ENCODE measurements at places on chromosomes 2 and 18.
A peak's percentile ranks its signal among the peaks of the same experiment; 100 is the strongest.

- no peak overlapping the region for H3K4me3 ChIP-seq
- DNase-seq, result no peak
- no peaks in the 10 kb centered on the region for H3K4me1 ChIP-seq
- H3K27ac ChIP-seq, result no peak overlapping the region
Measured at GRCh38 chr2:239918749-239919148, 106.4 kb downstream of the NDUFA10 start.

- no peaks in the 10 kb centered on the region for H3K4me1 ChIP-seq
- no peak overlapping the region for H3K27ac ChIP-seq
- DNase-seq, result no peak
- H3K4me3 ChIP-seq, result no peak overlapping the region
- H3K36me3 ChIP-seq, result no peaks in the 10 kb centered on the region
Measured at GRCh38 chr2:212814941-212815340, 276.3 kb upstream of the ERBB4 start.

DNA sequence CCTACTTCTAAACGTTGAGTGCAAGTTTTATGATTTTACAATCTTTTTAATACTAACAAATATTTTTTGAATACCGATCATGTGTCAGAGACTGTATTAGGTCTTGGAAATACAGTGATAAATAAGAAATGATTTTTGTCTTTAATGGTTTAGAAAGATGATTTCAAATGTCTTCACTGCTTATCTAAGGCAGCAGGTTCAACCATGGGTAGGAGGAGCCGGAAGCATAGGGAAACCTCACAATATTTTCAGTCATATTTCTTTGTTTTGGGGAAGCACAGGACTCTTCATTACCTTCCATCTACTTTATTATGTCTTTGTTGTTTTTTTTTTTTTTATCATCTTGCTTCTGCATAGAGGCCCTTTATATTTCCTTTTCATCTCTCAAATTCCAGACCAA lies 165.2 kb upstream of the EPC2 start:
- H3K27ac ChIP-seq, result no peak overlapping the region
- no peaks in the 10 kb centered on the region for H3K36me3 ChIP-seq
- no peaks in the 10 kb centered on the region for H3K4me1 ChIP-seq
- H3K4me3 ChIP-seq, result no peak overlapping the region

DNA sequence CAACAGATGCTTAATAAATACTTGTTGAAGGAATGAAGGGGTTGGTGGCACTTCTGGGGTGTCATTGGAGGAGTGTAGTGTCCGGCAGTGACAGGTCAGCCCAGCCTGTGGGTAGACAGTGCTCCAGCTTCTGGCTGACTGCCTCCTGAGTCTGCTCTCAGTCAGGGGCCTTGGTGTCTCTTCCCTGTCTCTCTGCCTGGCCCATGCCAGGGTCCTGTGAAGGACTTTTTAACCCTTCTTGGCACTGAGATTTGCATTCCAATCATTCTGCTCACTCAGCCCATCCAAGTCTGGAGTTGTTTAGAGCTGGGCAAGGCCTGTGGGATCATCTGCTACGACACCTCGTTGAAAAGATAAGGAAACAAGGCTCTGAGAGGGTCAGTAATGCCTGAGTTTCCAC lies 1.4 kb upstream of the KCNK3 start:
- peaks cover 39% of the 10 kb centered on the region for H3K27me3 ChIP-seq
- H3K4me1 ChIP-seq, result peaks cover 20% of the 10 kb centered on the region
- DNase-seq, result no peak
- no peaks in the 10 kb centered on the region for H3K36me3 ChIP-seq

DNA sequence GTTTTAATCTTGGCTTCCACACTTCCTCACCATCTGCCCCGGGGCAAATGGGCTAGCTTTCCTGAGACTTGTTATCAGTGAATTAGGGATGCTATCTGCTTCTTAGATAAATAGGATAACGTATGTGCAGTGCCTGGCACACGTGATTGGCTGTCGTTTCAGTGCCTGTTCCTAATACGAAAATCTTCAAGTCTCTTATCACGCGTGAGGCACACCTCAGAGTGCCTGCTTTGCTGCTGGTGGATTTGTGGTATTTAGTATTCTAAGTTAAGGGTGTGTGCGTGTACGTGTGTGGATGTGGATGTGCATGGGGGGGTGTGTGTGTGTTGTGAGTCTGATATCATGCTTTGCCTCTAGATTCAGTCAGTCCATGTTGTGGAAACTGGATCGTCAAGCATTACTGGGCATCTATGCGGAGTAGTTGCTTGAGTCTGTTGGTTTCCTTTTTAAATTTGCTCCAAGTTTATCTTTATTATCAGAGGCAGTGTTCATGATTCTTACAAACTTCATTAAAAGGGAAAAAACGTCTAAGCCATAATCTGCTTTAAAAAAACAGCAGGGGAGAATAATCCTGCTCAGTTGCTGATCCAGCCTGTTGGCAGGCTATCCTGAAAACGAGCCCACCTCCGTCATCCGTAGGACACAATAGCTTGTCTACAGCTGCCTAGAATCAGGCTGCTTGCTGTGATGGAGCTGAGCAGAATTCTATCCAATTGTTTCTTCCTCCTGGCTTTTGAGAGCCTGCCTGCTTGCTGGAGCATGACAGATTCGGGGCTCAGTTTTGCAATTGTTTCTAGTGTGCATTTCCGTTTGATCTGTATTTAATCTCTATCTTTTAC lies 6.6 kb downstream of the SH3RF3 start:
- H3K4me1 ChIP-seq, result peaks cover 16% of the 10 kb centered on the region
- H3K27me3 ChIP-seq, result peaks cover under 1% of the 10 kb centered on the region
- no peak overlapping the region for H3K27ac ChIP-seq
- no peak overlapping the region for H3K4me3 ChIP-seq
- H3K36me3 ChIP-seq, result no peaks in the 10 kb centered on the region
- no peak for DNase-seq

DNA sequence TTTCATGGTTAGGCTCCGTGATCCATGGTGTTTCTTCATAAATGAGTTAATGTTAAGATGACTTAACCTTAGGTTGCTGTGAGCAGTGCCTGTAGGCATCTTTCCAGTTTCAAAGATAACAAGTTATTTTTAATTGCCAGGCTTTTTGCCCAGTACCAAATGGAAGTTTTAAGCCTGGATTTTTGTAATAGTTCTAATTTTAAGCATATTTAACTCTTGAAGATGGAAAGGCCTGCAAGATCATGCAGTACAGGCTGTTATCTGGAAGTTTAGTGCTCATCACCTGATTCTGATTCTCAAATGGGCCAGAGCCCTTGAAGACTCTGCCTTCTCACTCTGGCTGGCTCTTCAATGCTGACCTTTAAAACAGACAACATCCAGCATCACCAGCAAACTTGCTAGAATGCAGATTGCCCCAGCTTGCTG lies 141.3 kb downstream of the NCK2 start:
- H3K27me3 ChIP-seq, result no peaks in the 10 kb centered on the region
- H3K27ac ChIP-seq, result no peak overlapping the region
- DNase-seq, result no peak
- H3K4me3 ChIP-seq, result no peak overlapping the region

- no peak overlapping the region for H3K27ac ChIP-seq
- DNase-seq, result no peak
- H3K4me3 ChIP-seq, result no peak overlapping the region
- no peaks in the 10 kb centered on the region for H3K36me3 ChIP-seq
- no peaks in the 10 kb centered on the region for H3K4me1 ChIP-seq
Measured at GRCh38 chr2:23734416-23734815, 192.5 kb downstream of the ATAD2B start.

GRCh38 chr18:50128506-50129271 lies 66.3 kb downstream of the MYO5B start:
- H3K27ac ChIP-seq, result no peak overlapping the region
- no peak overlapping the region for H3K4me3 ChIP-seq
- no peaks in the 10 kb centered on the region for H3K4me1 ChIP-seq

DNA sequence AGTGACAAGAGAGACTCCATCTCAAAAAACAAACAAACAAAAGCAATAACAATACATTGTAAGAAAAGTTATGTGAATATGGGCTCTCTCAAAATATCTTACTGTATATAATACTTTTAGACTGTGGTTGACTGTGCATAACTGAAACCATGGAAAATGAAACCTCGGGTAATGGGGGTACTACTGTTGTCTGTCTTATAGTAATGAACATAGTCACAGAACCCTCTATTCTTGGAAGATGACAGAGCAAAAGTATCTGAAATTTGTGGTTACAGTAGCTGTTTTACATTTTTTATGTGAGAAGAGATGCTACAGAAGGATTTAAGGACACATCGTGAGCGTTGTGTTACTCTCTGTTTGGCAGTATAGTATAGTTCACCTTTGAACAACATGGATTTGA lies 60.5 kb downstream of the MAP4K4 start:
- H3K36me3 ChIP-seq, result no peaks in the 10 kb centered on the region
- no peak for DNase-seq
- no peaks in the 10 kb centered on the region for H3K27me3 ChIP-seq
- H3K4me3 ChIP-seq, result no peak overlapping the region
- no peak overlapping the region for H3K27ac ChIP-seq
- H3K4me1 ChIP-seq, result peaks cover 47% of the 10 kb centered on the region

DNA sequence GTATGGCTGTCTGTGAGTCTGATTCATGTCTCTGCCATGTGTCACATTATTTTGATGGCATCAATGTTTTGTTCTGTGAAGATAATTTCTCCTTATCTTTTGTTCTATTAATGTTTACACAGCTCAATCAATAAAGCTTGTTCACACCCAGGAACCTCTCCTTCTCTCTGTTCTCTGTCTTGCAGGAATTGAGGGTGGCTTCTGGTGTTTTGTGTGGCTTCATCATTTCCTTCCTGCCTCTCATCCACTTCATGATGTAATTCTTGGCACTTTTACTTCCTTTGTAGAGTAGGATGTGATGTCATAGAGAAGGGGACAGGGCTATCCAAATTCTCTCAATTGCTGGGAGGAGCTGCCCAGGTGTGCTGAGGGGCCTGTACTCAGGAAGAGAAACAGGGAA lies 27.2 kb downstream of the ASXL3 start:
- H3K36me3 ChIP-seq, result no peaks in the 10 kb centered on the region
- no peak for DNase-seq
- H3K27ac ChIP-seq, result no peak overlapping the region

- no peaks in the 10 kb centered on the region for H3K4me1 ChIP-seq
- H3K27ac ChIP-seq, result no peak overlapping the region
- H3K27me3 ChIP-seq, result no peaks in the 10 kb centered on the region
- H3K36me3 ChIP-seq, result no peaks in the 10 kb centered on the region
- no peak overlapping the region for H3K4me3 ChIP-seq
Measured at GRCh38 chr2:86704459-86704971, 15.6 kb upstream of the RMND5A start.

DNA sequence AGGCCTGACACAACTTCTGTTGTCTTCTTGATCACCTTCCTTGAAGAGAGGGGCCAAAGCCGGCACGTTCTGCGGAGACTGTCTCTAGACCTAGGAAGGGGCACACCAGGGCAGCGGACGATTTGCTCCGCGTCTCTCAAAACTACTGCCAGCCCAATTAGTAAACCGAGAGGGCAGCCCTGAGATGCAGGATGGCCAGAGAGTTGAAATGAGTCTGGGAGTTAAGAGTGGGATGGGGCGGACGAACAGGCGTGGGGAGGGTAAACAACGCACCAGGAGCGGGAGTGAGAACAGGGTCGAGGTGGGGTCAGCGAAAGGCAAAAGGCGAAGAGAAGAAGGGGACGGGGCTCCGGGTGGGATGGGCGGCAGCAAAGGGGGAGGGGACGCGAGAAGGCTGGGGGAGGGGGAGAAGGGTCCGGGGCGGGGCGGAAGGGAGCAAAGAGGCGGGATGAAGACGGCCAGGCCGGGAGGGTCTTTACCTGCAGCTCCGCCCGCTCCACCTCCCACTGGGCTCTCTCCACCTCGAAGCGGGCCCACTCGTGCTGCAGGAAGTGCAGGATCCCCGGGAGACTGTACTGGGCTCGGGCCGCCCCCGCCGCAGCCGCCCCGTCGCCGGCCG lies 476 bp downstream of the STRN start:
- DNase-seq, result peak; percentile 62
- H3K36me3 ChIP-seq, result no peaks in the 10 kb centered on the region
- H3K27me3 ChIP-seq, result no peaks in the 10 kb centered on the region
- peak overlapping the region; percentile 88 for H3K27ac ChIP-seq
- H3K4me1 ChIP-seq, result peaks cover 36% of the 10 kb centered on the region

DNA sequence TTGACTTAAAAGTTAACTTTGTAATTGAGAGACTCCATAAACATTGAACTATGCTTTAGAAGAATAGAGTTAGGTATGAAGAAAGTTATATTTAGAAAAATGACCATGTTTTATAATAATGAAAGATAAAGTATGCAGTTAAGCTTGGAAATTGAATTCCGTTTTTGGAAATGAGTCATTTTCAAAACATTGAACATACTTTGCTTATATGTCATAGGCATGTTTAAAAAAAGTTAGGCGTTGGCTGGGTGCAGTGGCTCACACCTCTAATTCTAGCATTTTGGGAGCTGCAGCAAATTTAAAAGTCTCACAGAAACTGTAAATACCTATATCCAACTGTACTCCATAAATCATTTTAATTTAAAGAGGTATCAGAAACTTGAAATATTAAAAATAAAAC lies 607.4 kb downstream of the CBLN2 start:
- no peak overlapping the region for H3K27ac ChIP-seq
- no peaks in the 10 kb centered on the region for H3K27me3 ChIP-seq
- H3K4me3 ChIP-seq, result no peak overlapping the region
- no peak for DNase-seq
- no peaks in the 10 kb centered on the region for H3K36me3 ChIP-seq
- H3K4me1 ChIP-seq, result no peaks in the 10 kb centered on the region

DNA sequence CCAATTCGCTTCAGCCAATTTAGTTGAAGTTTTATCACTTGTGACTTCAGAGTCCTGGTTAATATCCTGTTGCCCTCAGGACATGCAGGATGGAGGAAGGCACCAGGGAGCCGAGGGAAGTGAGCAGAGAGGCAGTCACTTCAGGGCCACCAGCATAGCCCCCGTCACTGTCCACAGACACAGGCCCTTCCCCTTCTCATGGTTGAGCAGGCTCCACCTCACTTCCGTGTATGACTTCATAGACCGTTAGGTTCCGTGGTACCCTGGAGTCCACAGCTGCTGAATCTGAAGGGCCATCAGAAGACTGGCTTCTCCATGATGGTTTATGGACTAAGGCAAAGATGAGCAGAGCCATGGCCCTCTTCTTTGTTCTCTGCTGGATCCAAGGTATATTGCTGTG lies at the start of gene C2orf92:
Gene C2orf92, plus strand, starts transcription at position 266 of the 400 bp plus-strand sequence. Its CDS starts 76 bp downstream, at position 342.
- no peaks in the 10 kb centered on the region for H3K27me3 ChIP-seq
- H3K4me1 ChIP-seq, result peaks cover 6% of the 10 kb centered on the region
- H3K4me3 ChIP-seq, result no peak within 1 kb of the TSS
- DNase-seq, result no peak
- no peak within 1 kb of the TSS for H3K27ac ChIP-seq
- no peaks in the 10 kb centered on the region for H3K36me3 ChIP-seq

DNA sequence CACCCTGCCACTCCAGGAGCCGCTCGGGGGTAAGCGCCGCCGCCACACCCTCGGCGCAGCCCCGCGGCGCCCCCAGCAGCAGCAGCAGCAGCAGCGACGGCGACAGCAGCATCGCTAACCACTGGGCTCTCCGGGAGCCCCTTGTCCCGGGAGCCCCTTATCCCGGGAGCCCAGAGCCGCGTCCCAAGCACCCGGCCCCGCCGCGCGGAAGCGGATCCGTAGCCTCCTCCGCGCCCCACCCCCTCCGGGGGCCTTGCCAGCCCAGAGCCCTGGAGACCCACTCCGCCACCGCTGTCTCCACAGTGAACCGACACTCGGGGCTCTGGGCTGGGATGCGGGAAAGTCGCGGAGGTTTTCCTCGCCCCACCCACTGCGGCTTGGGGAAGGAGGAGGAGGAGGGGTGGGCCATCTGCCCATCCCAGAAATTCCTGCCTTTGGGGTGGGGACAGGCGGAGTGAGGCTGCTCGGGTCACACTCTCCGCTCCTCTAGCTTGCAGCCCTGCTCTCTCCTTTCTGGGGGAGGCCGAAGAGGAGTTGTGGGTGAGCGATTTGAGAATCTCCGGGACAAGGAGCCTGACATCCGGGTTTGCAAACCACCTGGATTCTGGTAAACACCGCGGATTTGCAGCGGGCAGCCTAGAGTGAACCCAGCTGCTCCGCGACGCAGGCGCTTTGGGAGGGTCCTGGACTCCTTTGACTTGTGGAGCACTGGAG lies at the start of gene PLA2R1:
Gene PLA2R1, minus strand, starts transcription at position 324 of the 714 bp plus-strand sequence. Its CDS starts 212 bp downstream, at position 112.
- peak within 1 kb of the TSS; percentile 69 for H3K4me3 ChIP-seq
- H3K36me3 ChIP-seq, result no peaks in the 10 kb centered on the region
- H3K27ac ChIP-seq, result peak within 1 kb of the TSS; percentile 49
- H3K27me3 ChIP-seq, result peaks cover 27% of the 10 kb centered on the region

Measured in lower lobe of right lung (tissue), 2 donors.